Caki2 (cell line): ENCODE measurements at places on chromosomes 4 and X.

- no peak for DNase-seq
Measured at GRCh38 chrX:150527108-150527507, 41.3 kb upstream of the MTM1 start.

- DNase-seq = no peak
Measured at GRCh38 chr4:155842080-155842479, 24.0 kb downstream of the ASIC5 start.

DNA sequence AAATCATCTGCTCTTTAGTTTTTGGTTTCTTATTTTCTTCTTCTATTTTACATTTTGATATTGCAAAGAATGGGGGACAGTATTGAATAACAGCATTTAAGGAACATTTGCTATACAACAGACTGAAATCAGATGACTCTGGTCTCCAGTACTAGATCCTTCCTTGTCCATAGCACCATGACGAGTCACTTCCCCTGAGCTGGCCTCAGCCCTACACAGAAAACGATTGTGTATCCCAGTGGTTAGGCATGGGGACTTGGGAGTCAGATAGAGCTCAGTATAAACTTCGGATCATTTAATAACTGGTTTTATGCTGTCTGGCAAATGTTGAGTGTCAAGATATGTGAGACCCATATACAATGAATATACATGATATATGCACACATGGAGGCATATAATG, 44.7 kb upstream of the BEX4 start:
- DNase-seq = no peak

DNA sequence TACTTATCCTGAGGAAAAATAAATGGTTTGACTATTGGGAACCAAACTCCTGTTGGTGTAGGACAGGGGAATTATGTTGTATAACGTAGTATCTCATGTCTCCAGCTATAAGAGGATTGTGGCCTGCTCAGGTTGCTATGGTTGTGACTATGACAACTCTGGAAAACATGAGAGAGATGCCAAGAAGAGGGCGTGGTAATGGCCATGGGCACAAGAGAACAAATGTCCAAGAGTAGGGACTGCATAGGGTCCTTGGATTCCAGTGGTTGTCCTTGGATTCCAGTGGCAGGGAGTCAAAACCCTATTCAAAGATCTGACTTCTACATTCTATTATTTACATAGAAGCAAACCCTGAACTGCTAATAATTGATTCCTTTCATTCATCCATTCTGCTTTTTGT, 6.8 kb upstream of the MOB1B start:
- no peak for DNase-seq

GRCh38 chr4:180058691-180059215, 2184.4 kb upstream of the TENM3 start:
- DNase-seq = peak; percentile 63

- no peak for DNase-seq
Measured at GRCh38 chr4:77121736-77122240, 35.2 kb upstream of the CCNG2 start.

GRCh38 chr4:182826391-182826790, 90.8 kb downstream of the DCTD start:
- DNase-seq = no peak

DNA sequence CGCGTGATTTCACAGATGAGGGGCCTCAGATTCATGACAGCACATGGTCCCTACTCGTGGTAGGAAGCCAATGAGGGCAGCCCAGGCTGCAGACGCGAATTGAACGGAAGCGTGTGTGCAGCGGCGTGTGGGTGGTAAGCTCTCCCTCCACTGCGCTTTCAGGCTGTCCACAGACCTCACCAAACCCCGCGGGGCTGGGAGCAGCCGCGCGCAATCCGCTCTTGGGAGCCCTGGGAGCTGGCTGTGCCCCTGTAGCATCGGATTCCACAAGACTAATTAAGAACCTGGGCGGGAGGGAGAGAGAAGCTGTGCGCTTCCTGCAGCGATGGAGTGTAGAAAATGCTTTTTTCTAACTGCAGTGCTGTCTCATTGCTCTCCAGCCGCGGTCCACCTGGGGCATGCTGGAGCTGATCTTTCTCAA, 134.9 kb downstream of the STOX2 start:
- DNase-seq = no peak

- DNase-seq = no peak
Measured at GRCh38 chr4:127055357-127055756, 577.4 kb upstream of the INTU start.

GRCh38 chrX:154718616-154719015, 32.3 kb downstream of the GAB3 start:
- no peak for DNase-seq

DNA sequence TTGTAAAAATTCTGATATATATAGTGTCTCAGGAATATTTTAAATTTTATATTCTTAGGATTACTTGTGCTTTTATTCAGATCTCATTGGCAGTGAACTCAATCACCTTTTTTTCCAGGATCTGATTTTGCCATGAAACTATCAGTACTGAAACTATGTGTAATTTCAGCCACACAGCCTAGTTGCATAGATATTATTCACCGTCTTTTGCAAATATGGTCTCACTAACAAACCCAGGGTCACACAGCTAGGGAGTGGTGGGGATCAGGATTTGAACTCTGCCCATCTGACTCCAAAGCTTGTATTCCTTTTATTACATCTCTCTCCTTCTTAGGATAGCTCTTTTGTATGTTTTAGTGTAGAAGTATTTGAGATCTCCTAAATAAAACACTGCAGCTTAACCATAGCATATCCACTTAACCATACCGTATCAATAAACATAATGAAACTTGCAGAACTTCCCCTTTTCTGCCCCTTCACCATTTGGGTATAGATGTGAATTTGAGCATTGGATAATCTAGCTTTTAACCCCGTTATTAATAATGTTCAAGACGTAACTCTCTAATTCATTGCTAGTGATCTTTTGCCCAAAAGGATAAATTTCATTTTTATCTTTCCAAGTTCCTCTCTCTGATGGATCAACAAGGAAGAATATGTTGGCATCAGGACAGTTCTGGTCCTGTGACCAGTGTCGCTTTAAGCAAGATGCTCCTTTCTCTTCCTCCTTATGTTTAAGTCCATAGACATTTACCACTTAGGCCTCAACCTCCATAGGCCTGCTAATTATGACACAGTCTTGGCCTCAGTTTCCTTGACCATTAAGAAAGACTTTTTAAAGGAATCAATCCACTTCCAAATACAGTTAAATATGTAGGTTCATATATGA, 74.6 kb downstream of the RAPGEF2 start:
- no peak for DNase-seq

DNA sequence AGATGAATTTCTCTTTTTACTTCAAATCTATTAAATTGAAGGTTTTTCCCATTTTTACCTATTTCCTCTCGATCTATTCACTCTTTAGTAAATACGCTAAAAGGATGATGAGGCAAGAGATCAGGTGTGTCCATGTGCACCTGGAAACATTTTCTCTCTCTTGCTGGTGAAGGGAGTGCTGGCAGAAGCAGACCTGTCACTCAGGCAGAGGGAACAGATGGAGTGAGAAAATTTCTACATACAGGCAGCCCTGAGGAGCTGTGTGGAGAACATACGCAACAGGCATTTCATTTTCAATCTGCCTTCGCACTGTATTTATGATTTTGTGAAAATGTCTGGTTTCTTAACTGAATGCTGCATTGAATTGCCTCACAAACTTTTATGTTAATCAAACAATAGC, 249.5 kb downstream of the GPM6A start:
- DNase-seq = no peak

DNA sequence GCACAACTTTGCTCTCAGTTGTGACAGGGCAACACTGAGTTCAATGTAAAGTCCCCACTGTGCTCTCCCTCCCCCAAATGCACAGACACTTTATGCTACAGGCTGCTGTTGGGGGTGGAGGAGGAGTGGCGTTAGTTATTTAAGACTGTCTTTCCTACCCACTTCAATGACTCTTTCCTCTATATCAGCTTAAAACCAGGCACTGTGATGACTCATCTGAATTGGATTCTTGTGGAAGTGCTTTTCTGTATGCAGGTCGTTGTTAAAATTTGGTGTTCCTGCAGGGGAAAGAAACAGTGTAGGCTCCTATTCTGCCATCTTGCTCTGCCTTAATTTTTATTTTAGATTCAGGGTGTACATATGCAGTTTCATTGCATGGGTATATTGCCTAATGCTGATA, 1157.2 kb upstream of the ADGRL3 start:
- no peak for DNase-seq

DNA sequence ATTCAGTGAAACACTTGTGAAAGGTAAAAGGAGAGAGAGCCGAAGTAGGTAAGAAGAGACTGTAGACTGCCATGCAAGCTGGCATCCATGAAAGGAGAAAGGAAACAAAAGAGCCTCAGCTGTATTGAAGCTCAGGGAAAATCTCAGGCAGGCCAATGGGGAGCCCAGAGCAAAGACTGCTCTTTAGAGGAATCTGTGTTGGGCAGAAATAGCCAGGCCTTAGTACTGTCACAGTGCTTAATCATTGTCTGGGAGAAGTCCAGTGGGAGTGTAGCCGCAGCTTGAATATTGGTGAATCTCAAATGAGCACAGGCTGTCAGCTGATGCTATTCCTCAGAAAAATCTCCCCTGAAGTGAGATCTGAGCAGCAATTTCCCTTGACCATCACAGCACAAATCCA, 27.6 kb downstream of the CYLC1 start:
- no peak for DNase-seq

GRCh38 chr4:3491681-3492405, 28.7 kb downstream of the DOK7 start:
- DNase-seq = no peak

DNA sequence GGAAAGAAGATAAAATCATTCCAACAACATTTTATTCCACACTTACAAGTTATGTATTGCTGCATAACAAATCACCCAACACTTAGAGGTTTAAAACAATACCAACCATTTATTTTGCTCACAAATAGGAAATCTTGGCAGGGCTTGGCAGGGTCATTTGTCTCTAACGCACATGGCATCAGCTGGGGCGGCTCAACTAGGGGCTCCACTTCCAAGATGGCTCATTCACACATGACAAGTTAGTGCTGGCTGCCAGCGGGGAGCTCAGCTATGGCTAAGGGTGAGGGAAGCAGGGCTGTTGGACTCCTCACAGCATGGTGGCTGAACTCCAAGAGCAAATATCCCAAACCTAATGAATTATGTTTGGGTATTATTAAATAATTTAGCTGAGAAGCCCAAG, 377.0 kb downstream of the ZNF674 start:
- no peak for DNase-seq

- DNase-seq = no peak
Measured at GRCh38 chr4:182937268-182938204, 20.4 kb upstream of the DCTD start.

GRCh38 chr4:189858435-189858834, 82.2 kb upstream of the FRG1 start:
- no peak for DNase-seq

GRCh38 chr4:87025614-87026041, 90.8 kb downstream of the AFF1 start:
- peak; percentile 48 for DNase-seq

DNA sequence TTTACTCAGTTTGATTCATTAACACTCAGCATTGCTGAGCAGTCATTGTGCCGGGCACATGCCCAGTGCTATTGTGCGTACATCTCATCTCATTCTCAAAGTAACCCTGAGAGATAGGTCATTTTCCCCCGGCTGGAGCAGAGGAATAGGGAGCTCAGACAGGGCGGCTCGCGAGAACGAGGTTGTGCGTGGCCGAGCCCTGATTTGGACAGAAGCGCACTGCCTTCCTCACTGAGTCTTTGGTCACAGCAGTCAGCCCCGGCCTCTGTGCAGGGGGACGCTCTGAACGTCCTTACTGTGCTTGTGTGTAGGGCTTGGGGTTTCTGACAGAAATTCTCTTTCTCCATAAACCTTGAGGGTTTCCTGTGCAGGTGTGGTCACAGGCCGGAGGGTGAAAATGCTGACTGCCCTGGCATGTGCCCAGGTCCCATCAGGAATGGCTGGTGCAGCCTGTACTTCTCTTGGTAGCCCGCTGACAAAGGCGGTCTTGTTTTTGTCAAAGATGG, 39.5 kb downstream of the NOP14 start:
- no peak for DNase-seq

GRCh38 chr4:125641611-125642010, 326.9 kb downstream of the FAT4 start:
- no peak for DNase-seq

DNA sequence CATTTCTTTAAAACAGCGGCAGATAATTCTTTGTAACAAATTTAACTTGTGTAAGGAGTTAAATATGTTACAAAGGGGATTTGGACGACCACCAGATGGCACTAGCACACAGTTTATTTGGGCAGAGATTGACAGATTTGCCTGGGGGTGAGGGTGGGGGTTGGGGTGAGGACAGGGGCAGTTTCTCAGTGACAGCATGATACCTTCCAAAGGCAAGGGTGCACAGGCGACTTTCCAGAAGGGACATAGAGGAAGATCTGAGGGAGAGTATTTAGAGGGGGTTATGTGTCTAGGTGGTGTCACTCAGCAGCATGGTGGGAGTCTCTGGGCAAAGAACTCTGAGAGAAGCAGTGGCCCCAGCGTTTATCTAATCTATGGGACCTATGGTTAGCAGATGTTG, 9.6 kb upstream of the TMA16 start:
- DNase-seq = peak; percentile 14

GRCh38 chr4:10032625-10033024, 11.3 kb upstream of the SLC2A9 start:
- peak; percentile 76 for DNase-seq

DNA sequence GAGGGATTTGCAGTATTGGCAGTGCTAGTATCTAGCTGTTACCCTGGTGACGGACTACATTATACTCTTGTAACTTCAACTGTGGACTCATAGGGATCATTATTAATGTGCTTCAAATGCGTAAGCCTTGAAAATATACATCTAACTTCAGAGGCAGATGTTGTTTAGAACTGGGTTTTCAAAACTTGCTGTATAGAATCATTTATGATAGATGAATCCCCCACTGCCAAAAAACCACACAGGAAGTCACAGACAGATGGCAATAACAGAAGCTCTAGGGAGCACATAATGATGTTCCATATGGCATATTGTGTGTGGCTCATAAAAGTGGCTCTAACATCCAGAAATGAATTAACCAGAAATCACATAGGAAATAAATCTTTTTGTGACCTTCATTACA, 62.3 kb upstream of the RELL1 start:
- DNase-seq = no peak

- DNase-seq = peak; percentile 58
Measured at GRCh38 chrX:18997916-18998315, 14.0 kb upstream of the PHKA2 start.

DNA sequence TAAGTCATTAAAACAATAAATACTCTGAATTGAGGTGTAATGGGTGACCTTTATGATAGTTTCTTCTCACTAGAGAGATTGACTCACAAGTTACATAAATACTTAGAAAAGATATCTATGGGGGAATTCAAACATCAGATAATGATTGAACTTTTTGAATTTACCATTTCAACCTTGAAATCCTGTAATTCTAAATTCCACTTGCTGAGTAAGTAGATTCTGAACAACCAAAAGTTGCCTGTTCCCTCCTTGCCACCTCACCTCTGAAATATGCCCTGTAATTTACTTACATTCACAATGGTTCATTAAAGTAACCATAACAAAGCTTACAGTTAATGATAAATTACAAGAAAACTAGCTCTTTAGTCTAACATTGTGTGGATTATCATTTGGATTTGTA, 43.3 kb upstream of the SLC39A8 start:
- DNase-seq = no peak
